ENCODE measurements at places on chromosomes 3 and 15. TPM values are rescaled to one million over a fixed set of nuclear protein-coding genes. Genes with fewer than 3 reads are reported as not detected.

Gene A4GNT
- polyA plus RNA-seq: not detected

Gene IL17RD
- not detected for polyA plus RNA-seq

Gene CLDN18
- polyA plus RNA-seq: not detected

Gene ERICH6
- not detected for polyA plus RNA-seq

Gene GOLGA8M
- not detected for polyA plus RNA-seq

Gene CADPS
- polyA plus RNA-seq: not detected

Gene IMPG2
- not detected for polyA plus RNA-seq

Gene GOLGA8J
- polyA plus RNA-seq: not detected

Gene FANCD2OS
- not detected for polyA plus RNA-seq

Gene SLC6A20
- not detected for polyA plus RNA-seq

Gene PDZRN3
- not detected for polyA plus RNA-seq

Gene ZNF280D
- 18.2 TPM for polyA plus RNA-seq

Gene RETNLB
- not detected for polyA plus RNA-seq

Gene CDHR4
- not detected for polyA plus RNA-seq

Gene CRYGS
- not detected for polyA plus RNA-seq

Gene STRIT1
- not detected for polyA plus RNA-seq

Gene ROBO2
- not detected for polyA plus RNA-seq

Gene SPTBN5
- not detected for polyA plus RNA-seq

Gene ANKRD63
- polyA plus RNA-seq: 0.29 TPM

Gene TBL1XR1
- polyA plus RNA-seq: 33.9 TPM

Gene GALK2
- polyA plus RNA-seq: 26.4 TPM

Gene ITIH4
- polyA plus RNA-seq: not detected

Gene LDHAL6B
- not detected for polyA plus RNA-seq

Gene UQCC5
- polyA plus RNA-seq: 25.0 TPM

Gene WDR93
- not detected for polyA plus RNA-seq

Gene CCNDBP1
- polyA plus RNA-seq: 233 TPM

Gene ZIC1
- not detected for polyA plus RNA-seq

Gene VIPR1
- polyA plus RNA-seq: 0.69 TPM

Gene ZWILCH
- 10.6 TPM for polyA plus RNA-seq

Gene CCDC12
- 137 TPM for polyA plus RNA-seq

Gene RTP1
- not detected for polyA plus RNA-seq

Gene SEMA3G
- not detected for polyA plus RNA-seq

Gene GTF2A2
- polyA plus RNA-seq: 157 TPM

Gene FGD5
- polyA plus RNA-seq: not detected

Gene CNBP
- 885 TPM for polyA plus RNA-seq

Gene IQCH
- polyA plus RNA-seq: not detected

Gene OR5K2
- polyA plus RNA-seq: not detected

Gene GPR149
- not detected for polyA plus RNA-seq

Gene C2CD4A
- polyA plus RNA-seq: not detected

Gene PAK6
- not detected for polyA plus RNA-seq

Gene CFAP100
- not detected for polyA plus RNA-seq

Gene DNAJB8
- polyA plus RNA-seq: not detected

Gene PDIA5
- polyA plus RNA-seq: 2.6 TPM

Gene CKMT1A
- not detected for polyA plus RNA-seq

Gene PPP1R14D
- not detected for polyA plus RNA-seq

Gene MAP1A
- polyA plus RNA-seq: not detected

Measured in naive B cell (primary cell).